ENCODE measurements at places on chromosomes 7 and 10. TPM values are rescaled to one million over a fixed set of nuclear protein-coding genes. Genes with fewer than 3 reads are reported as not detected.

Gene IQCE
- total RNA-seq: 23.1 TPM

Gene FERD3L
- not detected for total RNA-seq

Gene GPR158
- 0.83 TPM for total RNA-seq

Gene UBE2D1
- total RNA-seq: 2.3 TPM

Gene BAIAP2L1
- total RNA-seq: 48.0 TPM

Gene PCDH15
- total RNA-seq: not detected

Gene RNLS
- total RNA-seq: 20.8 TPM

Gene PPA1
- total RNA-seq: 357 TPM

Gene IFIT1
- 8.3 TPM for total RNA-seq

Gene RPEL1
- total RNA-seq: 0.05 TPM

Gene PRR15
- total RNA-seq: 101 TPM

Gene SLC26A3
- total RNA-seq: not detected

Gene PHYH
- total RNA-seq: 6.0 TPM

Data from HT-29 (cell line).